ENCODE measurements at places on chromosomes 13 and 19.
A peak's percentile ranks its signal among the peaks of the same experiment; 100 is the strongest.

GRCh38 chr19:55088543-55089341 lies 13.1 kb downstream of the EPS8L1 start:
- DNase-seq = peak; percentile 62

DNA sequence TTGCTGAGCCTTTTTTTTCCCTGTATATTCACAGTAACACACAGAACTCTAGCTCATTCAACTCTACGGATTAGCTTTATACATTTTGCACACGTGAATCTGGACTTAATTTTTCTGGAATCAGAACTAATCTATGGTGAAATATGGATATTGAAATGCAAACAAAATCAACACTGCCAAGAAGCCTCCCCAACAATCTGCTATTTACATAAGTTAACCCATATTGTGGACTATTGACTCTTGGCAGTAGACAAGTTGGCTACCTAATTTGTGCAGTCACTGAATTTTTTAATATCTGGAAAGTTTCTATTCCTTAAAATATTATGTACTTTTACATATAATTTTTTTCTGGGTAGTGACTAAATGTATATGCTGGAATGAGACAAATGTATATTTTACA lies 815.4 kb downstream of the PCDH17 start:
- DNase-seq = no peak

DNA sequence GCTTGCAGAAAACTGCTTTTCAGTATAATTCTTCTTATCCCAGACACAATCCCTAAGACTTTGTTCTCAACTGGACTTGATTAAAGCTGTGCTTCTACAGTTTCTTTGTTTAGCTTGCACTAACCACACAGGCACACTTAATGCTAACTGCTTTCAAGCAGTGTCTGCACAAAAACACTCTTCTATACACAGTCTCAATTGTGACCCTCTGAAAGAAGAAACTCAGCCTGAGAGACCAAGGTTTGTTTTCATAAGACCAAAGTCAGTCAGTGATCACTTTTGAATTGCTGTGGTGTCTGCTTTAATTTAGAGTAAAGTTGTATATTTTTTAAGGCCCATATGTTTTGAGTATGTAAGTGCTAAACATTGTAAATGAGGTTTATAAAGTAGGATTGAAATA lies 431.2 kb downstream of the KCTD12 start:
- DNase-seq = no peak

GRCh38 chr13:73417012-73417615 lies 358.3 kb downstream of the KLF5 start:
- no peak for DNase-seq

DNA sequence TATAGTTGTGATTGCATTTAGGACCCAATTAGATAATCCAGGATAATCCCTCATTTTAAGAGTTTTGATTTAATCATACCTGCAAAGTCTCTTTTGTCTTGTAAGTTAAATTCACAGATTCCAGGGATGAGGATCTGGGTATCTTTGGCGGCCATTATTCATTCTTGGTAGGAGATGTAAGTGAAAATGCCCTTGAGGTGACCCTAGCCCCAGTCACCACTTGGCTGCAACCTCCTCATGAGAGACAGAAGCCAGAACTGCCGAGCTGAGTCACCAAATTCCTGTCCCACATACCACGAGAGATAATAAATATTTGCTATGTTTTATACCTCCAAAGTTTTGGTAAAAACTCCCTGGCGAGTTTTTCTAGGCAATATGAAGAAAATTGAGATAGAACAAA lies 389.4 kb downstream of the RFC3 start:
- DNase-seq = no peak

DNA sequence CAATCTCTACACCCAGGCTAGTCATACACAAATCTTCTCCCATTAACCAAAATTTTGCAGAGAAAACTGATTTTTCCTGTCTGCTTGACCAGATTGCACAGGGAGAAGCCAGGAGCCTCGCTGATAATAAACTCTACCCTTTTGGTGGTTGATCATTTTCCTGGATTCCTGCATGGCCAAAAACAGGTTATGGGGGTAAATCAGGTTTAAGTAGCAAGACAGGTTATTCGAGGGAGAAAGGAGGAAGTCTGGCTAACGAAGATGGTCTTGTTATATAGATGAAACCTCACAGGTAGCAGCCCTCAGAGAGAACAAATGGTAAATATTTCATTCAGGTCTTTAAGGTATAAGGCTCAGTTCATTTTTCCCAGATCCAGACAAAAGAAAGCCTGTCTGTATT lies 16.0 kb upstream of the CEACAM6 start:
- DNase-seq = no peak

DNA sequence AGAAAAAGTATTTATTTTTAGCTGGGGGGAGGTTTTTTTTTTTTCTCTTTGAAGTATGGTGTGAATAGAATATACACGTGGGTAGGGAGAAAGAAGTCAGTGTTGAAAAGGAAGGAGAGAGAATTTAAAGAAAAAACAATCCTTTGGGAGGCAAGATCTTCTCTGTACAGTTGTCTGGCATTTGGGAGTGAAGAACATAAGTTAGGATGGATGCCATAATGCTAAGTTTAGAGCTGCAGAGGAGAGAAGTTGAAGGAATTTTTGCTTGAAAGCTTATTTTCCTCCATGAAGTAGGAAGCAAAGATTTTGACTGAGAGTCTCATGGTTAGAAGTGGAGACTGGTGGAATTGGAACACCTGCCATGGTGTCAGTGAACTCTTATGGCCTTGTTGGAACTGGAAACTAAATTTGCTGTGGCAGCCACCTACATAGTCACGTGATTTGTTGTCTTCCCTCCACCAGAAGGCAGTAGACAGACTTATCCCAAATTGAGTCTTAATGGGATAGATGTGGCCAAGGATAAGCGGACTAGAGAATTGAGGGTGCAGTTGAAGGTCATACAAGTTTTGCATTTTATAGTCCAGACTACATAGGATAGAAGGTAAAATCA lies 22.0 kb downstream of the NDFIP2 start:
- no peak for DNase-seq

GRCh38 chr13:73860501-73860900 lies 273.7 kb downstream of the KLF12 start:
- DNase-seq = no peak

DNA sequence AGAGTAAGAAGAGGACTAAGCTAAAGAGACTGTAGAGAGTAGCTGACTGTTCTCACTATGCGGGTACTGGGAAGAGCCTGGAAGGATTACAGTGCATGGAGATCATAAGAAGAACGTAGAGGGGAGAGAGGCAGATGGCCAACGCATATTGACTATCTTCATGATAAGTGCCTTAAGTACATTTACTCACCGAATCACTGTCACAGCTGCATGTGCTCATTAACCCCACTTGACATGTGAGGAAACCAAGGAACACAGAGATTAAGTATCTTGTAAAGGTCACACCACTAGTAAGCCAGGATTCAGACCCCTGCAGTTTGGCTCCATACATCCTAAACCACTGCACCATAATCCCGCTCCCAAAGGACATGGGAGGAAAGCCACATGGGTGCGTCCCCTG lies 34.1 kb downstream of the SMAD9 start:
- no peak for DNase-seq

GRCh38 chr13:101341464-101341863 lies 74.8 kb downstream of the NALCN start:
- no peak for DNase-seq

- no peak for DNase-seq
Observed at GRCh38 chr19:11016631-11017030, 55.8 kb downstream of the SMARCA4 start.

DNA sequence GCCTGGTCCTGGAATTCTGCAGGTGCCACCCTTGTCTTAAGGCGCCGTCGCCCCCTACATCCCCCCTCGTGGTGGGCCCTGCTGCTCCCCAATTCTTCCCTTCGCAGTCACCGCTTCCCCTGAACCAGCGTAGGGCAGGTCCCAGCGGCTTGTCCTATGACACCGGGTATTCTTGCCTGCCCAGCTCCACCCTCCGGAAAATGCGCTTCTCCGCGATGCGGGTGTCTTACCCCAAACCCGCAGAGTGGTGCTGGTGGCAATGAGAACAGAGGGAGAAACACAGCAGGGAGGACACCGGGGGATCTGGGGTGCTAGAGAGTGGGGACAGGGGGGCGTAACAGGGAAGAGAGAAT lies 9.0 kb downstream of the ZNF808 start:
- peak; percentile 42 for DNase-seq

DNA sequence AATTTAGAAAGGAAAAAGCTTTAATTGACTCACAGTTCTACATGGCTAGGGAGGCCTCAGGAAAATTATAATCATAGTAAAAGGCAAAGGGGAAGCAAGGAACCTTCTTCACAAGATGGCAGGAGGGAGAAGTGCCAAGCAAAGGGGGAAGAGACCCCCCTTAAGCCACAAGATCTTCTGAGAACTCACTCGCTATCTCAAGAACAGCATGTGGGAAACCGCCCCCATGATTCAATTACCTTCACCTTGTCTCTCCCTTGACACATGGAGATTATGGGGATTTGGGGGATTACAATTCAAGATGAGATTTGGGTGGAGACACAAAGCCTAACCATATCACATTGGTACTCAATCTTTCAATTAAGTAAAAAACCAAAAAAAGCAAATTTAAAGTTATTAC lies 1778.7 kb upstream of the MIR17HG start:
- DNase-seq = no peak

DNA sequence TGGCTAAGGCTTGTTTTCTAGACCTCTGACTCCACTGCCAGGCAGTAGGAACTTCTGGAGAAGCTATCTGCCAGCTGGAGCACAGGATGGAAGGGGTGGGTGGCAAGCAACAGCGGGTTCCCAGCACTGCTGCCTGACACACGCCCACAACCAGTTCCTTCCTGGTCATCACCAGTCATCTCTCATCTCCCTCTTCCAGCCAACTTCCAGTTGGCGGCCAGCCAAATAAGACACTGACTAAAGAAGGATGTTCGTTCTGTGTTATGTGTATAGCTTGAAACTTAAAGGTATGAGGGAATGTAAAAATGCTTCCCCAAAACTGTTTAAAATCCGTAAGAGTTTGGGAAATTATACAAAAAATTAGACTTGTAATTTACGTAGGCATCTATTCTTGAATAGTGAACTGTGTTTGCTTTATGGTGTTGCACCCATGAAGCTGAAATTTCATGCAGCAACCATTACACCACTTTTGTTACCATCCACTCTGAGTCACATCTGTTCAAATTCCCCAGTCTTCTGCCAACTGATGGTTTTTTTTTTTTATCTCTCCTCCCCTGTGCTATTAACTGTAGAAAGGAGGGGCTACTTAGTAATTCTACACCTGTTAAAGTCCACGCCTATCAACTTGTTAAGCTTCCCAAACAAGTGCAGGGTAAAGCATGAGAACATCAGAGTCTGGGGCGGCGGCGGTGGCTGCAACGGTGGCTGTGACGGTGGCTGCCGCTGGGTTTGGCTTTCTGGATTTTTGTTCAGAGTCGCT lies 86.2 kb upstream of the FRY start:
- DNase-seq = no peak

- DNase-seq = no peak
Observed at GRCh38 chr19:17244618-17245534, 843 bp downstream of the NR2F6 start.

DNA sequence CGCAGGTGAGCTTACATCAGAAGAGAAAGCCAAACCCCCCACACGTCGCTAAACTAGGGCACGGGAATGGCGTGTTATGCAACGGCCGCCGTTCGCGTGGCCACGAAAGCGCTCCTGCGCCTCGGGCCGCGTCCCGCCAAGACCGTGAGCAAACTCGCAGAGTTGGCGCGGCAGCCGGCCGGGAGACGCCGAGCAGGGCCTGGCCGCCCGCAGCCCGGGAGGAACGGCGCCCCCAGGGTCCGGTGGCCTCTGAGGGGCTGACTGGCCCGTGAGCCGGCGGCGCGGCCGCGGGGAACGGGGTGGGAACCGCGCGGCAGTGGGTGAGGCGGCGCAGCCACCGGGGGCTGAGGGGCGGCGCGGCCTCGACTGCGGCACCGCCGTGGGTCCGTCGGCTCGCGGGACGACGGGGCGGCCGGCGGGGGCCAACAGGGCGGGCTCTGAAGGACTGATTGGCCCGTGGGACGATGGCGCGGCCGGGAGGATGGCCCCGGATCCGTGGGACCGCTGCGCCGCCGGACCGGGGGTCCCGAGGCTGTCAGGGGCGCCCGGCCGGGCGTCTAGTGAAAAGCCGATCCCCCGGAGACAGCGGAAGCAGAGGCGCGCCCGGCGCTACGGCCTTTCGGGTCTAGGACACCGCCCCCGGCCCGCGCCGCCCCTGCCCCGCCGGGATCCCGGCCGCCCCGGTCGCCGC lies 903 bp downstream of the LATS2 start:
- DNase-seq = no peak

DNA sequence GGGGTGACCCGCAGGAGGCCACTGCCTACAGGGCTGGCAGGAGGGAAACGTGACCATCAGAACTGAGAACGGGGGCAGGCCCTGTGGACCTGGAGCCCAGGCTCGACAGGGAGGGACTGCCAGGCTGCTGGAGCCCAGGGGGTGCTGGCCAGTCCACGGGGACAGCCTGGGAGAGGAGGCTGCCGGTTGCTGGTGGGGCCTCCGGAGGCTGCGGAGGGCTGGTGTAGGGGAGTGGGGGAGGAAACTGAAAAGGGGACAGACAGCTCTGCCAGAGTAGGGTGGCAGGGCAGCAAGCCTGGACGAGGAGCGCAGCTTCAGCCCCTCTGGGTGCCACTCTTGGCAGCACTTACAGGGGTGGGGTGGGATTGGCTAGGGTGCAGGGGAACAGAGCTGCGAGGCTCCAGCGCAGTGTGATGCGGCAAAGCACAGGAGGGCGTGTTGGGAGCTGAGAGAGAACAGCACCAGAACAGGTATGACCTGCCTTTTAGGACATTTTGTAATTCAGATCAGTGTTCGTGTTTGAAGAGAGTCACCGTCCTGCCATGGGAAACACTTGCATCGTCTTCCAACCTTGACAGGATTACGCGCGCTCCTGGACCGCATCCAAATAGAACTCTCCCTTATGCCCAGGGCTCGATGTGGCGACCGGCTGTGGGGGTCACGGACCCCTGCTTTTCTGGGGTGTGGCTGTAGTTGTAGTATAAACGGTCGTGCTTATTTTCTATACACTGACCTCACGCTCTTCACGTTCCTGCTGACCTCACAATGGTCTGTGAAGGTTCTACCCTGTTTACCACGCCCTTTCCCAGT lies 19.9 kb upstream of the ARHGEF7 start:
- DNase-seq = no peak
